Mucosa of descending colon (tissue), 3 donors: ENCODE measurements at places on chromosomes 16 and 17. TPM values are rescaled to one million over a fixed set of nuclear protein-coding genes. Genes with fewer than 3 reads are reported as not detected.

Gene KIFC3
- 17.2 TPM for total RNA-seq

DNA sequence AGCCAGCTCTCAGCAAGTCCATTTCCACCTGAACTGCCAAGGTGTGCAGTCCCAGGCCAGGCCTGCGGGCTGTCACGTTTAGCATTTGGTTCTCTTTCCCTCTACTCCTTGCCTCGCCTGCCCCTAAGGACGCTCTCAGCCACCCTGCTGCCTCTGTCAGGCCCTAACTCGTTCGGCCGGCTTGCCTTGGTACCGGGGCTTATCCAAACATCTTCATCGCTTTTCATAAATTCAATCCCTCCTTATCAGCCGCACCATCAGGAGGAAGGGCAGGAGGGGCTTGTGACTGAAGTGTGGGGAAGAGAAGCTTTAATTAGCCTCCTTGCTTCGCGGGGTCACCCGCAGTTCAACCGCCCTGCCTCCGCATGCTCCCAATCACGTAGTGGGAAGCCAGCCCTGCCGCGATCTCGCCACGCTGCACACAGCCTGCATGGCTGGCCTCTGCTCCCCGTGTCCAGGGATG lies 231.1 kb downstream of the SOX9 start:
- no peak for DNase-seq

DNA sequence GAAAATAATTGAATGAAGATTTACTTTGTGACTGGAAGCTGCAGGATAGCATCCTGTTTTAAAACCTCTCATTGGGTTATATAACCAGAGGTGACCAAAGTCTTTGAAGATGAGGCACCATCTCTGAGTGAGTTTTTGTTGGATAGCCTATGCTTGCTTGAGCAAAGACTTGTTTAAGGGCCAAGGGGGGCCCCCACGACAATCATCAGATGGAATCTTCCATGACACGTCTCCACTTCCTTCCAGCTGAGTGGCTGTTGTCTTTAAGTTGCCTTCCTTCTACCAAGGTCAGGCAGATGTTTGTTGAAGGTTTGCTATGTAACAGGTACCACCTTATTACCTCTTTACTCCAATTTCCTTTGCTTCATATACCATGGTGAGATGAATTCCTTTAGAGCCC lies 188.8 kb downstream of the PRKCA start:
- no peak for DNase-seq

DNA sequence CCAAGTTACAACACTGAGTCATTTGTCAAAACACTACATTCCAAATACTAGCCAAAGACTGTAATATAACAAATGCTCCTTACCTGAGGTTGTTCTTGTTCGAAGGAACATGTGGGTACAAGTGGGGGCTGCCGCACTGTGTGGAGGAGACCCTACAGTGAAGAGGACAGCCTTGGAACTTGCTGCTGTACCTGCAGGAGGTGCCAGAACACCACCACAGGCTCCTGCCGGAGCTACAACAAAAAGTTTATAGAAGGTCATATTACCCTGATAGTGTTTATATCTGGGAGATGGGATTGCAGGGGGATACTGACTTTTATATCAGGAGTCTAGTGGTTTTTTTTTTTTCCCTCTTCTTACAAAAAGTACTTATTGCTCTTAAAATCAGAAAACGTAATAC lies 37.8 kb upstream of the ALDH3A1 start:
- no peak for DNase-seq

DNA sequence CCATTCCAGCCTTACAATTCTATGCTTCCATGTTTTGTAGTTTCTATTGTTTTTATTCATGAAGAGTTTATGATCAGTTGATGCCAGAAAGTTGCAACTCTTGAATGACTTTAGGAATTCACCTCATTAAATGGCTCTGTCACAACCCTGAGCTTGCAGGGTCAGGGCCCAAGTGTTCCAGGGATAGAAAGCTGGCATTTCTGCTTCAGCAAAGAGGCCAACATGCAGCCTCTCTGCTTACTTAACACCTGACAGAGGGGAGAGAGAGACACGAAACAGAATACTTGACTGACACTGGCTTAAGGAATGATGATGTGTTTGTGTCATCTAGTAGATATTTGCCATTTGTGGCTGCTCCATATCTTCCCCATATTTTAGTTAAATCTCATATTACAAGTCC lies 328.1 kb downstream of the CA10 start:
- no peak for DNase-seq

Gene SLC22A31
- 0.35 TPM for total RNA-seq

- no peak for DNase-seq
Measured at GRCh38 chr16:75811020-75811634, 84.8 kb upstream of the CPHXL start.

DNA sequence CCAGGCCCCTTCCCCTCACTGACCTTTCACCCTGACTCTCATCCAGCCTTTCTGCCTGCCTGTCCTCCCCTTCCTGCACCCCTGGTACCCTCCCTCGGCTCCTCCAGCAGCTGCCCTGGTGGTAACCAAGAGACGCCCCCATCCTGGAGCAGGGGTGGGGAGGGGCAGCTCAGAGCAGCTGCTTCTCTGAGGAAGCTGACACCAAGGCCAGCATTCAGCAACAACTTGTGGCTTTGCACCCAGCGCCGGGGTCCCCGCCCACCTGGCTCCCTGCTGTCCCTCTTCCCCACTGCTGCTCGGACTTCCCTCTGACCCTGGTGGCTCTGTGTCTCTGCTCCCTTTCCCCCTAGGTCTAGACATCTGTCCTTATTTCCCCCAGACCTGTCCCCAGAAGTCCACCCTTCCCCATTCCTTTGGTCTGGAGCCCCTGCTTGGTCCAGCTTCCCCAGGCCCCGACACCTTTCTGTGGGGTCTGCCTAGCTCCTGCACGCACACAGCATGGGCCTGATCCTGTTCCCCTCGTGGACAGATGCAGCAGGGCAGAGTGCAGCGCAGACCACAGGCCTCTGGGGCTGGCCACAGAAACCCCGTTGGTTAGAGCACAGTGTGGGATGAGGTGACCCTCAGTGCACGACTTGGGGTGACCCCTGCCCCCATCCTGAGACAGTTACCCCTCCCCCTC lies 1.2 kb upstream of the ATP2A1 start:
- DNase-seq = no peak

DNA sequence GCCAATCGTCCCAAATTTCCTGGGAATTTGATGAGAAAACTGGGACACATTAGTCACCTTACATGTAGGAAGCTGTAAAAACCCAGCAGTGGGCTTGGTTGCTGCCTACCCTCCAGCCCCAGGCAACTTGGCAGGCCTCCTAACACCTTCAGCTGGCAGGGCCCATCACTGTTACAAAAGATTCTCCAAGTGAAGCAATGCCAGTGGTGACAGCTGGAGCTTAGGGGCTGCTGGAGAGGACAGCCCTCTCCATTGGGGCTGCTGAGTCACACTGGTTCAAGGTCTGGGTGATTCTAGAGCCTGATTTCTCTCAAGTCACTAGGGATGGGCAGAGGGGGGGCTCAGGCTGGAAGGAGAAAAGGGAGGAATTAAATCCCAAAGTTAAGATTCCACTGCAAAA lies 180.6 kb downstream of the COPRS start:
- DNase-seq = no peak

GRCh38 chr17:1486802-1487695 lies 5.4 kb downstream of the MYO1C start:
- DNase-seq = peak; percentile 96

GRCh38 chr17:76681222-76682137 lies 29.3 kb downstream of the MXRA7 start:
- DNase-seq = peak; percentile 84
